Activated T-cell treated with anti-CD3 and anti-CD28 coated beads, Interleukin-2, amount 50 U/mL, for 1 hour (primary cell): ENCODE measurements at places on chromosomes 5 and 9.

DNA sequence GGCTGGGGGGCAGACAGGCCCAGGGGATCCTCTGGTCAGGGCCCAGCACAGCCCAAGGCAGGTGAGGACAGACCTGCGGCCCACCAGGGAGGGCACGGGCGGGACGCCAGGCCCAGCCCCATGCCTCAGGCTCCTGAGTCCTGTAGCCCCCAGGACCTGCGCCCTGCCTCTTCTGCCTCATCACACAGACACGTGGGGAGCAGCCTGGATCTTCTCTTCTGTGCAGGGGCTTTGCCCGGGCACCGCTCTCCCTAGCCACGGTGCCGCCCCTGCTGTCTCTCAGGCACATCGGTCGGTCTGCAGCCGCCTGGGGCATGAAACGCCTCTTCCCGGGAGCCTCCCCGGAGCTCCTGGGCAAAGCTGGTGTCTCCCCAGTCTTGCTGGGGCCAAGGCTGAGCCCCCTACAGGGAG lies 40.2 kb upstream of the EGFL7 start:
- no peak for DNase-seq

DNA sequence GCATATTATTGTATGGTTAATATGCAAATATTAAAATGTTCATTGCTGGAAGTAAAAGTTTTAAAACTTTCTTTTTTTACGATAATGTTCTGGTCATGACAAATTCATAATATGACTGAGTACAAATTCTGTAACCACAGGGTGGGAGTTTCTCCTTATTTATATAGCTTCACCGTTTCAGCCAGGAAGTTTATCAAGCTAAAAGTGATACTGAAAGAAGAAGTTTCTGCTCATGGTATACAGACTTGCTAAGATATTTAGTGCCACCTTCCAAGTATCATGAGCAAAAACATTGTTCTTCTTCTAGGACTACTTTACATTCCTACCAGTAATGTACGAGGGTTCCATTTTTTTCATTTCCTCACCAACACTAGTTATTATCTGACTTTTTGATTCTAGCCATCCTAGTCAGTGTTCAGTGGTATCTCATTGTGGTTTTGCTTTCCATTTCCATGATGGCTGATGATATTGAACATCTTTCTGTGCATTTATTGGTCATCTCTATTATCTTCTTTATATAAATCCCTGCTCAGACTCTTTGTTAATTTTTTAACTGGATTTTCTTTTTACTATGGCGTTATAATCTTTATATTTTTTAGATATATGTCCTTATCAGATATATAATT lies 94.2 kb upstream of the PRRC1 start:
- DNase-seq: no peak

GRCh38 chr5:132895719-132896305 lies 22.3 kb downstream of the LEAP2 start:
- no peak for DNase-seq

DNA sequence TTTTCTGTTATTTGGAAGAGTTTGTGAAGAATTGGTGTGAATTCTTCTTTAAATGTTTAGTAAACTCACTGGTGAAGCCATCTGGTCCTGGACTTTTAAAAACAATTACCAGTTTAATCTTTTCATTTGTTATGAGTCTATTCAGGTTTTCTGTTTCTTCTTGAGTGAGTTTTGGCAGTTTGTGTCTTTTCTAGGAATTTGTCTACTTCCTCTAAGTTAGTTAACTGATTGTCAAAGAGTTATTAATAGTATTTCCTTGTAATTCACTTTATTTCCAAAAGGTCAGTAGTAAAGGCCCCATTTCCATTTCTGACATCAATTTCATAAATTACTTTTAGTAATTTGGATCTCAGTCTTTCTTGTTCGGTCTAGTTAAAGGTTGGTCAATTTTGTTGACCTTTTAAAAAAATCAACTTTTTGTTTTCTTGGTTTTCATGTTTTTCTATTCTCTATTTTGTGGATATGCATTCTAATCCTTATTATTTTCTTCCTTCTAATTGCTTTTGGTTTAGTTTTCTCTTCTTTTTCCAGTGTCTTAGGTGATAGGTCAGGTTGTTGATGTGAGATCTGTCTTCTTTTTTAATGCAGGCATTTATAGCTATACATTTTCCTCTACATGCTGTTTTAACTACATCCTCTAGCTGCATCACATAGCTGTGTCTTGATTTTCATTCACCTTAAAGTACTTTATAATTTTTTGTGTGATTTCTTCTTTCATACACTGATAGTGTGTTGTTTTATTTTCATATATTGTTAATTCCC lies 7.3 kb upstream of the SMIM3 start:
- no peak for DNase-seq

DNA sequence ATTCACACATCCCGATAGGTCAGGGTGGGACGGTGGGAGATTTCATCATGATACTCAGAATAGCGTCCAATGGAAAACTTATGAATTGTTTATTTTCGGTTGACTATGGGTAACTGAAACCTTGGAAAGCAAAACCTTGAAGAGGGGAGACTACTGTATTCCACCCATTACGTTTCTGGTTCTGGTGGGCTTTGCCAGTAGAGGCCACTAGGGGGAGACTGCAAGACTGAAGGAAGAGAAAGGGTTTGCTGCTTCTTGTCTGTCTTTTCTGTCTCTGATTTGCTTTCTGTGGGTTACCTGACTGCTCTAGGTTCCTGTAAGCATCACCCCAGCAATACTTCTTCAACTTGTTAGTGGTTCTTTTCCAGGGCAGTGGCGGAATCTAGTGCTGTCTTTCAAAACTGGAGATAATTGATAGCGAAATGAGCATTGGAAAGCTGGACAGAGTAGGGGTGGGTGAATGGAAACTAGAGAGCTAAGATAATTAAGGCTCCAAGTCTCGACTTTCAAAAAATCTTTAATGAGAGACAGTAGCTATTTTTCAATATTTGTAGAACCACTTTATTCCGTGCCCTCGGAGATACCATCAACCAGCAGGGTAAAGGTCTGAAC lies 27.0 kb downstream of the GRIN3A start:
- DNase-seq: no peak

- no peak for DNase-seq
These were observed 684 bp downstream of the TOR1B start for GRCh38 chr9:129803676-129804060.

DNA sequence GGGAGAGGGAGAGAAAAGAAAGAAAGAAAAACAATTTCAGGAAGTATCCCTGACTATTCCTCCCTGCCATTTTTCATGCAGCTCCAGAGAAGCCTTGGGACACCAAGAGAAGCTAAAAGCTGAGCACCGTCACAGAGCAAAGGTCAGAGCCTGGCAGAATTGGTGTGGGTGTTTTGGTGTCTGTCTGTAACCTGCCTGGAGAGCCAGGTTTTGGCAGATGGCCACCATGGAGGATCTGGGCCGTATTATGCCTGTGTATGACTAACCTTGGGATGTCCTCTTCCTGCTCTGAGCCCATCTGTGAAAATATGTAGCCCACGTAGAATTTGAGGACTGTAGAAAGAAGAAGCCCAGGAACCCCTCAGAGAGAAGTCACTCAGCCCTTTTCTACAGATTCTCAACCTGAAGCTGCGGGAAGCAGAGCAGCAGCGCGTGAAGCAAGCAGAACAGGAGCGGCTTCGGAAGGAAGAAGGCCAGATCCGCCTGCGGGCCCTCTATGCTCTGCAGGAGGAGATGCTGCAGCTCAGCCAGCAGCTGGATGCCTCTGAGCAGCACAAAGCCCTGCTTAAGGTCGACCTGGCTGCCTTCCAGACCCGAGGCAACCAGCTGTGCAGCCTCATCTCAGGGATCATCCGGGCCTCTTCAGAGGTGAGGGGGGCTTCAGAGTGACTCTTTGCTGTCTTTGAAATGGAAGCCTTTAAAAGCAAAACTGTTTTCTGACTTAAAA lies 18.8 kb downstream of the GLE1 start:
- no peak for DNase-seq

DNA sequence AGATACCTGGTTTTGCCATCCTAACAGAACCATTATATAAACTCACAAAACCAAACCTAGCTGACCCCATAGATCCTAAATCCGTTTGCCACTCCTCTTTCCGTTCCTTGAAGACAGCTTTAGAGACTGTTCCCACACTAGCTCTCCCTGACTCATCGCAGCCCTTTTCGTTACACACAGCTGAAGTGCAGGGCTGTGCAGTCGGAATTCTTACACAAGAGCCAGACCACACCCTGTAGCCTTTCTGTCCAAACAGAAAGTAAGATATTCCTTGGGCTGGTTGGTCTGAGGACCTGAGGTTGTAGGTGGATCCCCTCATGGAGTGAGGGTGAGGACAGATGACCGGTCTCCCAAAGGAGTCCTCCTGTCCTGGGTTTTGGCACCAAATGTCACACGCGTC lies 56.7 kb upstream of the NAA35 start:
- DNase-seq: no peak

DNA sequence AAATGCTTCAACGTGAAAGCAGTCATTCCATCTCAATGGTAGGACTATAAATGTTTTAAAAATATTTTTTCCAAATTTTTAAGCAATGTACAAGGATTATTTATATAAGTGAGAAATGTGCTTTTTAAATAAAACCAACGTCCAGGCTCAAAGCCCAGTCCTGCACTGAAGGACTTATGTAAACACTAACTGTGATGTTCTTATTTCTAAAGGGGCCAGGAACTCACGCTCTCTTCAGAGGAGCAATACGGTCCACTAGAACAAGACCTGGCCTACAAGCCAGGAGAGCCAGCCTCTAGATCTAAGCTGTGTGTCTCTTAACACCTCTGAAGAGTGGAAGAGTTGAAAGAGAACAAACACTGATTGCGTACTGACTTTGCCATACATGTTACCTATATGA lies 12.1 kb downstream of the TTLL11 start:
- DNase-seq: no peak

- no peak for DNase-seq
These were observed 9.6 kb downstream of the SEC61B start for GRCh38 chr9:99231711-99232110.

- DNase-seq: no peak
These were observed at the start of gene HRCT1 for GRCh38 chr9:35905912-35906679. Gene HRCT1 (plus strand): TSS chr9:35906202. CDS start chr9:35906288, 86 bp downstream.
